T-helper 1 cell (primary cell): ENCODE measurements at places on chromosomes 16 and 17.

- DNase-seq: no peak
Observed at GRCh38 chr17:76137001-76137350, 4.1 kb downstream of the FOXJ1 start.

GRCh38 chr17:68613739-68614298 lies 12.7 kb upstream of the FAM20A start:
- DNase-seq: no peak

DNA sequence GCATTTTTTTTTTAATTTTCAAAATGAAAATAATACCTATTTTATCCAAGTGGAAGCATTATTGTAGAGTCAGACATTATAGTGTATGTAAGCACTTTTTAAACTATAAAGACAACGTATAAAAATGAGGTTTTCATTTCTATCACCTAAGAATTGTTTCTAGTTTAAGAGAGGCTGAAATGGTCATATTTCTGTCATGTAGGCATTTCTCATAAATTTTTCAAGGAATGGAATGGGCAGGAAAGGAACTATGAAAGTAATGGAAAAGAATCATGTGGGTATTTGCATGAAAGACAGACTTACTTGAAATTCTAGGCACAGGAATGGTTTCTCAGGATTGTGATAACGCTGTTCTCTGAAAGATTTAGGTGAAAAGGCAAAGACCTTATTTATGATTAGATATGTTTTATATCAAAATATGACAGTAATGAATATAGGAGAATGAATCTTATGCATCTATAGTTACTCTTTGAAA lies 67.4 kb downstream of the PPM1E start:
- no peak for DNase-seq

DNA sequence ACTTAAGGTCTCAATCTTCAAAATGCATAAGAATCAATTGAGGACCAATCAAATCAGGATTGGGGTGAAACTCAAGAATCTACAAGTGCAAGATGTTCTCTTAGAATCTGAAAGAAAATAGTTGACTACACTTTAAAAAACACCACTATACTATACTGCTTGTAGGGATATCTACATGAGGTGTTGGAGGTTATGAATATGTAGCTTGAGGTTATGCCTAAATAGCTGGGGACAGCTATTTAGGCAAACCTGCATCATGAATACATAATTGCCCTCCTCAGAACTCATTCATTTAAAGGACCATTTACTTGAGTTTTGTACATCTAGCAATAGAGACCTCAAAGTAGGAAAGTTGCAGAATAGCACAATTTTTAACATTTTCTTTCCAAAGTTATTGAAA lies 40.1 kb downstream of the KCNJ16 start:
- DNase-seq: no peak

GRCh38 chr16:72787130-72787513 lies 260.8 kb downstream of the ZFHX3 start:
- DNase-seq: no peak

- DNase-seq: no peak
Observed at GRCh38 chr17:3803308-3803640, 2.3 kb upstream of the ITGAE start.

GRCh38 chr17:57349541-57350247 lies 93.4 kb downstream of the MSI2 start:
- DNase-seq: no peak

- DNase-seq: no peak
Observed at GRCh38 chr17:50465635-50466034, 3.0 kb downstream of the CHAD start.

GRCh38 chr17:79843474-79843815 lies 4.2 kb upstream of the CBX4 start:
- no peak for DNase-seq

GRCh38 chr17:14245002-14245401 lies 8.3 kb upstream of the CDRT15 start:
- DNase-seq: no peak

- DNase-seq: no peak
Observed at GRCh38 chr16:67544329-67544841, 15.8 kb downstream of the RIPOR1 start.
